WTC11 (cell line): ENCODE measurements at places on chromosomes 7 and 10. TPM values are rescaled to one million over a fixed set of nuclear protein-coding genes. Genes with fewer than 3 reads are reported as not detected.

Gene STEAP2
- 13.4 to 17.3 TPM (median 17.0 TPM) in 3 replicates for total RNA-seq

Gene GHRHR
- total RNA-seq, result 4.0 to 6.6 TPM (median 5.0 TPM) in 3 replicates

Gene MLLT10
- 52.7 to 60.3 TPM (median 60.1 TPM) in 3 replicates for total RNA-seq

Gene SLC26A5
- total RNA-seq, result 0.15 to 0.46 TPM (median 0.41 TPM) in 3 replicates

Gene CPA1
- 7.9 to 14.0 TPM (median 8.9 TPM) in 3 replicates for total RNA-seq

Gene FAM25C
- not detected in 3 replicates for total RNA-seq

Gene DPYSL4
- total RNA-seq, result 16.8 to 18.1 TPM (median 17.0 TPM) in 3 replicates

Gene HOXA11
- not detected in 3 replicates for total RNA-seq

Gene GDF2
- total RNA-seq, result not detected in 3 replicates

Gene SYT15
- total RNA-seq, result 1.2 to 1.6 TPM (median 1.5 TPM) in 3 replicates

Gene SPDYE8
- not detected in 3 replicates for total RNA-seq

Gene PRSS2
- 27.6 to 41.2 TPM (median 28.2 TPM) in 3 replicates for total RNA-seq

Gene TFR2
- 5.7 to 7.1 TPM (median 5.8 TPM) in 3 replicates for total RNA-seq

Gene PTPRN2
- total RNA-seq, result 2.6 to 4.7 TPM (median 3.9 TPM) in 3 replicates

Gene ABCC2
- 0.53 to 0.87 TPM (median 0.57 TPM) in 3 replicates for total RNA-seq

Gene AKR1C4
- not detected in 3 replicates for total RNA-seq

Gene RAPGEF5
- 9.9 to 12.3 TPM (median 10.3 TPM) in 3 replicates for total RNA-seq

Gene XRCC2
- 21.2 to 25.4 TPM (median 21.7 TPM) in 3 replicates for total RNA-seq

Gene NEUROG3
- total RNA-seq, result 1.9 to 2.4 TPM (median 2.0 TPM) in 3 replicates

Gene PON2
- 21.4 to 24.1 TPM (median 23.3 TPM) in 3 replicates for total RNA-seq

Gene C10orf105
- 0.48 to 0.99 TPM (median 0.85 TPM) in 3 replicates for total RNA-seq

Gene NRG3
- 7.0 to 8.4 TPM (median 7.3 TPM) in 3 replicates for total RNA-seq

Gene HHEX
- total RNA-seq, result 4.5 to 4.8 TPM (median 4.8 TPM) in 3 replicates

Gene ENTPD7
- total RNA-seq, result 10.2 to 11.4 TPM (median 11.2 TPM) in 3 replicates

Gene MRPS17
- 23.5 to 25.9 TPM (median 25.6 TPM) in 3 replicates for total RNA-seq

Gene ORAI2
- 22.2 to 25.9 TPM (median 24.7 TPM) in 3 replicates for total RNA-seq

Gene WDR91
- total RNA-seq, result 8.8 to 12.0 TPM (median 10.2 TPM) in 3 replicates

Gene RAMP3
- 0.85 to 1.2 TPM (median 1.1 TPM) in 3 replicates for total RNA-seq

Gene CCDC172
- total RNA-seq, result 1.8 to 3.0 TPM (median 2.0 TPM) in 3 replicates

Gene AIFM2
- total RNA-seq, result 4.4 to 5.2 TPM (median 4.6 TPM) in 3 replicates

Gene TMEM196
- 0.11 to 0.42 TPM (median 0.16 TPM) in 3 replicates for total RNA-seq

Gene PNLIPRP3
- not detected in 3 replicates for total RNA-seq

Gene GPR158
- 0.34 to 0.63 TPM (median 0.44 TPM) in 3 replicates for total RNA-seq

Gene KNDC1
- total RNA-seq, result 25.7 to 26.8 TPM (median 26.6 TPM) in 3 replicates

Gene CPA2
- total RNA-seq, result 0.90 to 2.3 TPM (median 1.3 TPM) in 3 replicates

Gene ANXA8L1
- total RNA-seq, result not detected in 3 replicates

Gene GFRA1
- 4.4 to 6.1 TPM (median 5.1 TPM) in 3 replicates for total RNA-seq

Gene GOLGA7B
- 0.07 to 0.24 TPM (median 0.07 TPM) in 3 replicates for total RNA-seq

Gene PGAM2
- total RNA-seq, result 2.4 to 5.6 TPM (median 3.9 TPM) in 3 replicates

Gene PTPN20
- total RNA-seq, result 0.96 to 2.0 TPM (median 1.7 TPM) in 3 replicates

Gene FBXO24
- 0.70 to 1.3 TPM (median 0.94 TPM) in 3 replicates for total RNA-seq

Gene SUPV3L1
- total RNA-seq, result 41.2 to 43.7 TPM (median 43.0 TPM) in 3 replicates

Gene CRYGN
- 1.0 to 1.6 TPM (median 1.5 TPM) in 3 replicates for total RNA-seq

Gene TET1
- total RNA-seq, result 59.2 to 71.4 TPM (median 62.0 TPM) in 3 replicates

Gene CFAP58
- total RNA-seq, result 0.92 to 1.1 TPM (median 1.0 TPM) in 3 replicates

Gene NSUN5
- total RNA-seq, result 57.0 to 62.2 TPM (median 62.2 TPM) in 3 replicates

Gene IMPDH1
- total RNA-seq, result 42.8 to 54.2 TPM (median 44.1 TPM) in 3 replicates

Gene GNAT3
- not detected in 3 replicates for total RNA-seq

Gene MBL2
- total RNA-seq, result not detected in 3 replicates

Gene PRKCQ
- total RNA-seq, result 8.4 to 8.7 TPM (median 8.7 TPM) in 3 replicates

Gene ADAM12
- total RNA-seq, result 0.22 to 0.46 TPM (median 0.34 TPM) in 3 replicates
